ENCODE measurements at places on chromosomes 5 and 9. TPM values are rescaled to one million over a fixed set of nuclear protein-coding genes. Genes with fewer than 3 reads are reported as not detected.
A peak's percentile ranks its signal among the peaks of the same experiment; 100 is the strongest.

DNA sequence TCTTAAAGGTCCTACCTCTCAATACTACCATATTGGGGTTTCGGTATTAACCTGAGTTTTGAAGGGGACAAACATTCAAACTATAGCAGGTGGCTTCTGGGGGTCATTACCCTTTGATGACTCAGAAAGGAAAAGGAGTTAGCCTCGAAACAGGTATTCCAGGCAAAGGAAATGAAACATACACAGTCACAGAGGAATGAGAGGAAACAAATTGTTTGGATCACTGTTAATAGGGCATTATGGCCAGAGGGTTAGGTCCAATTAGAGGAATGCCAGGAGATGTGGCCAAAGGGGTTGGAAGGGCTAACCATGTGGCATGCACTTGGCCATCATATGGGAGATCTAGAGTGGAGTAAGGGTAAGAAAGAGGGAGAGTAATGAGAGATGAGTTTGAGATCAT, 23.9 kb upstream of the NIM1K start:
- DNase-seq = no peak

DNA sequence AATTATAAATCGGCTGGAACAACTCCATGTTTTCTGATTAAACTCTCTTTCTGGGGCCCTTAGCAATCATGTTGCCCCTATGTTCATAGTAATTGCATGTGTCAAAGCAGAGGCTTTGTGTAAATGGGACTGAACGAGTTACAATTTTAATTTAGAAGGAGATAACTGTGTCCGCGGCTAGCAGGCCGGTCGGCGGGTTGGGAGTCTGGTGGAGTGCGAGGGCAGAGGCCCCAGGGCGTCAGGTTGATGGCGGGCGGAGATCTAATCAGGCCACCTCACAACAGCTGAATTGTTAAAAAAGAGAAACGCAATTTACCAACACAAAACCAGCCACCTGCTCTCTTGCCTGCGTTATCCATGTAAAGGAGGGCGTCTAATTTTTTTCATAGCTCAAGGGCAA, 134.9 kb upstream of the LPCAT1 start:
- no peak for DNase-seq

GRCh38 chr5:57216714-57217113, 42.9 kb downstream of the GPBP1 start:
- DNase-seq = no peak

NEUROG1 gene
- not detected for total RNA-seq

- no peak for DNase-seq
These were observed 774.8 kb downstream of the BRINP1 start for GRCh38 chr9:118594428-118594827.

RICTOR gene
- total RNA-seq = 23.1 TPM

GRCh38 chr5:55681301-55681700, 30.8 kb downstream of the SLC38A9 start:
- no peak for DNase-seq

SLC34A1 gene
- 0.63 TPM for total RNA-seq

- DNase-seq = no peak
These were observed 19.3 kb downstream of the CDKN2A start for GRCh38 chr9:21974722-21975409.

GRCh38 chr9:112166176-112167140, 8.6 kb downstream of the SUSD1 start:
- no peak for DNase-seq

GRCh38 chr5:154257046-154257445, 66.5 kb downstream of the GALNT10 start:
- DNase-seq = no peak

PCDHGC4 gene
- total RNA-seq = 6.4 TPM

LCN1 gene
- total RNA-seq = not detected

DNA sequence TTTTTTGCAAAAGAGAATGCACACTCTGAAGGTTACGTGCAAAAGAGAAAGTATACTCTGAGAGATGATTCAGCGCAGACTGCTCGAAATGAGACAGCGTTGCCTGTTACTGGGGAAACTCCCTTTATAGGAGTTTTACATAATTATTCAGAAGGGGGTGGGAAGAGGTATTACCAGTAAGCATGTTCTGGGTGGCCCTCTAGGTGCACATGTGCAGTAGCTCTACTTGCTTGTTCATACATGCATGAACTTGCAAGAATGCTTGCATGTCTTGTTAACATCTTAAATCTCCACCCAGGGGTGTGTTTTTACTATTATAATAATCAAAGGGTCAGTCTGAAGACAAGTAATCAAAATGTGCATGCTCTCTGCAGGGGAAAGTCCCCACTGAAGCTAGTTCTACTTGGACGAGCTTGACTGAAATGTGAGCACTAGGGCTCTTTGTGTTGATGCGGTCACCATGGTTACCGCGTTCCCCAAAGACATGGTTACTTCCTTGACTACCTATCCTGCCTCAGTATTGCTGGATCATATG, 75.5 kb downstream of the SGCD start:
- peak; percentile 28 for DNase-seq

DNA sequence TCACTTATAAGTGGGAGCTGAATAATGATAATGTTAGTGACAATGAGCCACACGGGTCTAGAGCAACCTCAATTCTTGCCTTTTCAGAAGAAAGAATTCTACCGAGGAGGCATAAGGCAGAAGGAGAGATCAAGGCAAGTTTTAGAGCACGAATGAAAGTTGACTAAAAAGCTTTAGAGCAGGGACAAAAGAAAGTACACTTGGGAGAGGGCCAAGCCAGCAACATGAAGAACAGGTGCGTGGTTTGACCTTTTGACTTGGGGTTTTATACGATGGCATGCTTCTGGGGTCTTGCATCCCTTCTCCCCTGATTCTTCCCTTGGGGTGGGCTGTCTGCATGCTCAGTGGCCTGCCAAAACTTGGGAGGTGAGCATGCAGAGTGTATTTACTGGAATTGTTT, 12.5 kb upstream of the OXCT1 start:
- no peak for DNase-seq

DNA sequence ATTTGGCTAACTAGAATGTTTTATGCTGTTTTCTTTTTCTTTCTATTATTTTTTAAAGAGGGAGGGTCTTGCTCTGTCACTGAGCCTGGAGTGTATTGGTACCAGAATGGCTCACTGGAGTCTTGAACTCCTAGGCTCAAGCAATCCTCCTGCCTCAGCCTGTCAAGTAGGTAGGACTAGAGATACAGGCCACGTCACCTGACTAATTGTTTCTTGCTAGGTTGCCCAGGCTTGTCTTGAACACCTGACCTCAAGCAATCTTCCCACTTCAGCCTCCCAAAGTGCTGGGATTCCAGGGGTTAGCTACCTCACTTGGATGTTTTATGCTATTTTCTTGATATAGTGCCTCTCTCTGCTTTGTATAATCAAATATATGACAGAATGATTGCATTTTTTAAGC, 166.2 kb downstream of the AOPEP start:
- DNase-seq = no peak

GRCh38 chr9:122562134-122562760, 9.3 kb downstream of the OR1N2 start:
- DNase-seq = peak; percentile 58

GRCh38 chr5:176892663-176893062, 6.5 kb downstream of the HK3 start:
- no peak for DNase-seq

- DNase-seq = no peak
These were observed 64.4 kb downstream of the UGCG start for GRCh38 chr9:111961009-111961408.

DNA sequence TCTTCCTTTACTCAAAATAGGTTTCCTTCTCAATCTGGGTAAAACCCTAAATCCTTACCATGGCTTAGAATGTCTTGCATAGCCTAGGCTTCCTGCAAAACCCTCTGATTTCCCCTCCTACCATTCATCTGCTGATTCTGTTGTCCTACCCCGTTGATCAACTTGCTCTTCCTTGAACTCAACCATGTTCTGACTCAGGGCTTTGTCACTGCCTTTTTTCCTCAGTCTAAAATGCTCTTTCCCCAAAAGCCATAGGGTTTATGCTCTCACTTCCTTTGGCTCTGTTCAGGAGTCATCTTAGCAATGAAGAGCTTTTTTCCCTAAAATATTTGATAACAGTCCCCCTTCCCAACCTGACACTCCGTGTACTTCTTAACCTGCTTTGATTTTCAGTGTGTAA, 79.4 kb upstream of the IZUMO3 start:
- no peak for DNase-seq

- peak; percentile 2 for DNase-seq
These were observed 167.1 kb downstream of the NIPBL start for GRCh38 chr5:37043693-37044092.

DNA sequence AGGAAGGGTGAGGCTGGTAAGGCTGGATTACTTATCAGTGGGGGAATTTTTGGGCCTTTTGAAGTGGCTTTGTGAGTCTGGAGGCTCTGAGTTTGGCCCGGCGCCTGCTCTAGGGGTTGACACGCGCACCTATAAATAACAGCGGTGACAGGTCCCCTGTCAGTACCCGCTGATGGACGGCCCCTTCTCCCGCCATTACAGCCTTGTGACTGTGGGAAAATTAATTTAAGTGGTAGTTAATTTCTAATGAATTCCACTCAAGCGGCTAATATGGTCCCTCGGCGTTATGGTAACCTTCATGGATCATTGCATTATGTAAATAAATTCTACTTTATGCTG, 16.5 kb downstream of the MRPL36 start:
- DNase-seq = no peak

DNA sequence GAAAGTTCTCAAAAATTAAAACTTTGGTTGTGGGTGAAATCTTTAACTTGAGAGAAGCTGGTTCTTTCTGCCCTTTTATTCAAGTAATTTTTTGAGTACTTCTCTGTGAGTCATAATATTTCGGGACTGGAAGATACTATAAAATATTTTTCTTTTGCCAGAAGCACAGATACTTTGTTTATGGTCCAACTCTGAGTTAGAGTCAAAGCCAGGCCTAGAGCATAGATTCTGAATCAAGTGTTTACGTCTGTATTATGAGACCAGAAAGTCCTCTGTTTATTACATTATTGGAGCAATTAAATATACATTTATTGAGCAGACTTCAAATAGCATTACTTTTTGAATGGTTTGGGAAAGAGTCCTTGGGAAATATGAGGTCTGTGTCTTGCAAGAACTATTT, 187.9 kb downstream of the FER start:
- DNase-seq = no peak

DNA sequence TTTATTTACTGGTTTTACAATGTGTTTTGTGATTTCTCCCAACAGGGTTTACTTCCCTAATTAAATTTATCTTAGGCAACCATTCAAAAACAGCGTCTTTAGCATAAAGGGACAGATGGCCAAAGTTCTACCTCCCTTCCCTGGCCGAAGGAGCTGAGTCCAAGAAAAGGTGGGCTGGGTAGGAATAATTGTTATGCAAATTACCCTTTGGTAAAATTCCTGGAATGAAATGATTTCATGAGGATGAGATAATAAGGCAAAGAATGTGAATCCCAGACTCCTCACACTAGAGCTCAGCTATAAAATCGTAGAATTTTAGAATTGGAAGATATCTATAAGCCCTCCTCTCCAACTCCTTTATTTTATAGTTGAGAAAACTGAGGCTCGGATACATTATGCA, 119.6 kb downstream of the SGCD start:
- no peak for DNase-seq

DNA sequence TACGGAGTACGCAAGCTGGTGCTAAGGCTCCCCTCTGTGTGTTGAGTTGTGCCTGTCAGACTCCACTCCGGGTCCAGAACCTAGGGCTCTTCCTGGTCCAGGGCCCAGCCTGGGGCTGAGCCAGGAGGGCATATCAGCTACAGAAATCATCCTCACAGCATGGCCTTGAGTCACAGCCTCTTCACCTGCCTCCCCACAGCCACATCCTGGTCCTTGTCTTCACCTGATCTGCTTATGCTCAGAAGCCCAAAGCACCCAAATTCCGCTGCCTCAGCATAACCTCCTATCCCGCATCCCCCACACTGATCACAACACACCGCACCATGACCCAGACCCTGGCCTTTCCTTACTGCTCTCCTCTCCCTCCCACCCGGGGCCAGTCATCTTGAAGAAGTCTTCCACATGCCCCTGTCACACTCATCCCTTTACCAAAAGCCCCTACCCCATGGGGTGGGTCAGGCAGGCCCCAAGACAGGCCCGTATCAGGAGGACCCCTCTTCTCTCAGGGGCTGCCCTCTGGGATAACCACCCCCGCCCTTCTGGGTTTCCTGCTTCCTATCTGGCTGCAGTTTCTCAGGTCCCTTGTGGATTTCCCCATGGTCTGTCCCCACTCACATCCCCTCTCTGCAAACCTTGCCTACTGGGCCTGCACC, 1.3 kb upstream of the IL3 start:
- DNase-seq = no peak

Measured in OCI-LY7 (cell line).